ENCODE measurements at places on chromosomes 13 and 19.

DNA sequence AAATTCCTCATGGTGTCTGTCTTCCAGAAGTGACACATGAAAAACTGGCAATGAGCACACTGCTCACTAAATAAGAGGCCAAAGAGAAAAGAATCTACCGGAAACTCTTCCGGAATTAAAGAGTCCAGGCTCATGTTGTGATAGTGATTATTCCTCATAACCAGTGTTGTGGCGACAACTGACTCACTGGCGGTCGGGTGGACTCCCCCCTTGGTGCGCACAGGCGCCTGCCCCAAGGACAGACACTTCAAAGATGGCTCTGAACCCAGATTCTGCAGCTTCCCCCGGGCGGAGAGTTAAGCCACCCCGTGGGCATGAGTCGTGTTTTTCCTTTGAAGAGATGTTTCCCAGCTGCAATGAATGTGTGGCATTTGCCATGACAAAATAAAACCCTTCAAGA, 10.3 kb downstream of the IL17D start:
- DNase-seq: peak; percentile 38

DNA sequence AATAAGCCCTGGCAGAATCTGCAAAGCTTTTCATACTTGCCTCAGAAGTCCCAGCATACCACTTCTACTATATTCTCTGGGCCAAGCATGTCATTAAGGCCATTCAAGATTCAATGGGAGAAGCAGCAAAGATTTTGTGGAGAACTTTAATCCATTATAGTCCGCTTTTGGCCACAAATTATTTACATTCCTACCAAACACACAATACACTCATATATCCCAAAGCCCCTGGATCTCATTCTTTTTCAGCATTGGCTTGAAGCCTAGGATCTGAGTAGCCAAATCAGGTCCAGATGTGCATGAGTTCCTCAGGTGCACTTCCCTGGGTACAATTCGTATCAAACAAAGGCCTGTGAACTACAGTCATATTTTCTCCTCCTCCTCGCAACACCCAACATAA, 203.4 kb downstream of the NDFIP2 start:
- DNase-seq: no peak

- DNase-seq: no peak
These were observed 279.2 kb upstream of the PRR20A start for GRCh38 chr13:56861476-56861875.

DNA sequence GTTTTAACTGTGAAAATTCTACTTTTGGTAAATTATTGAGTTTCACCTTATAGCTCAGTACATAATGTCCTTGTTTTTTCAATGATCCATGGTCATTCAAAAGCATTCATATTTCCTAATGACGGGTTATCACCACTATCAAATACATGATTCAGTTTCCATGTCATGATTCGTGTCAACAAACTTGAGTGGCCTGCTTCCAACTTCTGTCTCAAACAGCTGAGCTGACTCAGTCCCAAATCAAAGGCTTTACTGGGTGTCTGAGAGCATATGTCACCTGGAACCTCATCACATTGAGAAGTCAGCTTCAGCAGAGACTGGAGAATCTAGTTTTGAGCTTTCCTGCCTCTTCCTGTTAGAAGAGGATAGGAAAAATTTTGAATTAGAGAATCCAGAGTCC, 40.3 kb upstream of the SGCG start:
- no peak for DNase-seq

- DNase-seq: peak; percentile 60
These were observed 437 bp downstream of the SMARCA4 start for GRCh38 chr19:10961073-10961860.

DNA sequence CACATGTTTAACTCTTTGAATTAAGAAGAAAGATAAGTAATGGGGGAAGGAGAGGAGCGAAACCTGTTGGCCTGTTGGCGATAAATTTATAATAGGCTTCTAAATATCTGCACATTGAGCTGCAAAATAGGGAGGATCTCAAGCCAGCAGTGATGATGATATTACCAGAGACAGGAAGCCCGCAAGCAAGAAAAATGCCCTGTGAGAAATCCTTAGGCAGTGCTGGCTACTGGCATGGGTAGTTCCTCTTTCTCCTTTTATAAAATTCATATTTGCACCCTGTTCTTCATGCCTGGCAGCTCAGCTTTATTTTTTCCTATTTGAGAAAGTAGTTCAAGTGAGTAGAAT, 858 bp upstream of the USP12 start:
- peak; percentile 87 for DNase-seq

DNA sequence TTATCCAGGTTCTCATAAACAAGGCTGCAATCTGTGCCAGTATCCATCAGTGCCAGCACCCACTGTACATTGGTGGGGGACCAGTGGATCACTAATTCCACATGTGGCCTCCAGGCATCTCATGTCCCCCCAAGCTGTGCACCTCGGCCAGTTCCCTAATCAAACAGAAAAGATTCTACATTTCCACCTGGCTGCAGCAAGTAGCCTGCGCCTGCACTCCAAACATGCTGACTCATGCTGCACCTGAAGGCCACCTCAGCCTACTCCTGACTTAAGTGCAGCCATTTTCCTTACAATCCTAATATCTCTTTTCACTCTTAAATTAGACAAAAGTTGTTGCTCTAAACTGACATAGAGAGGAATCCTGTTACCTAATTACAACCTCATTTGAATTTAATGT, 729.4 kb upstream of the MIR17HG start:
- DNase-seq: no peak

GRCh38 chr19:4972509-4973230, 3.8 kb downstream of the KDM4B start:
- no peak for DNase-seq

DNA sequence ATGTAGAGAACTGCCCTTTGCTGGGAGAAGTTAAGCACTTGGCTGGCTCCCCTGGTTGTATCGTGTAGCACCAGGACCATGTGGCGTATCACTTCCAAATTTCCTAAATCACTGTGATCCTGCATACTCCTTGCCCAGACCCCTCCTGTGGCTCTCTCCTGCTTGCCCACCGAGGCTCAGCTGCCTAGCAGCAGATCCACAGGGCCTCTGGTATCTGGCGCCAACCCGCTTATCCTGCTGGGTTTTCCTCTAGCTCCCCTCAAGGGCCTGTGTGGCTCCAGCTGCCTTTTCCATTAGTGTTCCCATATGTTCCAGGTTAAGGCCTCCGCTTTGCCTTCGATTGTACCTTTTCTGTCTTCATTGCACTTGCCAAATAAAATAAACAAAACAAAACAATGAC, 16.5 kb downstream of the LRCH1 start:
- no peak for DNase-seq

DNA sequence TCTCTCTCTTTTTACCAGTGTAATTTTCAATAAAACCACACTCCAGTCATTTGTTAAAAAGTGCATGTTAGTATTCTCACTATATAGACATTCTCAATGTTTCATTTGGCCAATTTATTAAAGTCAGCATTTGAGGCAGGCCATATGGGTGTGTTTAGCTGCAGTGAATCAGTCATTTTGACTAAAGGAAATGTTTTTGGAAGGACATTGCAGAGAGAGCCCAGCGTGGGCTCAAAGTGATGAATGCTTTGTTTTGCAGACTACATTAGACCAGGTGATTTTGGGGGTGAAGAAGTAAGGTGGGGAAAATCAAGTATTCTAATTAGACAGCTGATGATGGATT, 116.7 kb downstream of the POSTN start:
- no peak for DNase-seq

- no peak for DNase-seq
These were observed 60.9 kb downstream of the KLF12 start for GRCh38 chr13:74073274-74073673.

GRCh38 chr19:14093117-14093823, 2.7 kb upstream of the SAMD1 start:
- no peak for DNase-seq

DNA sequence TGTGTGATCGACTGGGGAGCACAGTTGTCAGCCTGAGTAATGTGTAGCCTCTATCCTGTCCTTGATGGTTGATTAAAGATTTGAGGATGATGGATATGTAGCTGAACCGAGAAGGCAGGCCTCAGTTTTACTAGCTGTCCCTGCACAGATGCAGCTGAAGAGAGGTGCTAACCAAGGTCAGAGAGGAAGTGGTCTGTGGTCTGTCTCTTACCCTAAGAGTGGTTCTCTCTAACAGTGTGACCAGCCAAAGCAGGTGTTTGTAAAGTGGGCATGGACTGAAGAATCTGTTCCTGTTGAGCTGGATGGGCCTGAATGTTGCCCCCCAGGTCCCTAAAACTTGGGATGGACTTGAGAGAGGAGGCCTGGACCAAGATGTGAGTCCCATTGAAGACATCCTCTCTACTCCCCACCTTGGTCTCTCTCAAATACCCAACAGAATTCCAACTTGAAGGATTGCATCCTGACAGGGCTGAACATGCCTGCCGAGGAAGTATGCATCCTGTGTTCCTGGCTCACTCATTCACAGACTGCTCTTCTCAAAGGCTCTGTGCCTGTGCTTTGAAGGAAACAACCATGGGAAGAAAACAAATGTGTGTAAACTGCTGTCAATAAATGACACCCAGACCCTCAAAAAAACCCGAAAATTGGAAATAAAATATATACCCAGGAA, 223.8 kb downstream of the MAB21L1 start:
- peak; percentile 8 for DNase-seq

DNA sequence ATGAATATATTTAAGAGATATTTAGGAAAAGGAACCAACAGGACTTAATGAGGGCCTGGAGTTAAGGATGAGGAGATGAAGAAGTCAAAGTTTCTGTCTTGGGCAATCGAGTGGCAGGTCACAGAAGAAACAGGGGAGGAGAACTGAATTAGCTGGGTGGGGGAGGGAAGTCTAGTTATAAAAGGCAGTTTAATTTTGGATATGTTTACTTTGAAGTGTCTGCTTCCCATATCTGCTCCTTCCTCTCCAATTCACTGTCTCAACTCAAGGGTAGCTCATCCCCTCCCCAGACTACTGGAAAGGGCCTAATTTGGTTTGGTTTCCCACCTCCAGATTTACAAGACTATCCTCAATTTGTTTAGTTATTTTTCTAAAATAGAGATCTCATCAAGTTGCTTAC, 195.9 kb downstream of the VWA8 start:
- DNase-seq: no peak

DNA sequence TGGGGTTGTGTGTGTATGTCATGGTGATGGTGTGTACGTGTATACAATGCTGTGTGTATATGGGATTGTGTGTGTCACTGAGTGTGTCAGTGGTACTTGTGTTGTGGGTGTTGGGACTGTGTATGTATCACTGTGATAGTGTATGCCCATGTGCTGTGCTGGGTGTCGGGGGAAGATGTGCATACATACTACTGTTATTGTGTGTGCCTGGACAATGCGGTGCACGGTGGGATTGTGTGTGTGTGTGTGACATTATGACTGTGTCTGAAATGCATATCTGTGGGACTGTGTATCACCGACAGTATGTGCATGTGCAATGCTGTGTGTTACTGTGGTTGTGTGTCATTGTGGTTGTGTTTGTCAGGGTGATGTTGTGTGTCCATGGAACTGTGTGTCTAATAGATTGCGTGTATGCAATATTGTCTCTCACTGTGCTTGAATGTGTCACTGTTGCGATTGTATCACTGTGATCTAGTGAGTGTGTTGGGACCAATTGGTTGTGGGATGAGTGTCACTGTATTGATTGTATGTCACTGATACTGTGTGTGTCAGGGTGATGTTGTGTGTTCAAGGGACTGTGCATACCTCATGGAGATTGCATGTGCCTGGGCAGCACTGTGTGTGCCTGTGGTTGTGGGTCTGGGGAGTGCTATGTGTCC, 11.0 kb upstream of the BBC3 start:
- DNase-seq: peak; percentile 54

DNA sequence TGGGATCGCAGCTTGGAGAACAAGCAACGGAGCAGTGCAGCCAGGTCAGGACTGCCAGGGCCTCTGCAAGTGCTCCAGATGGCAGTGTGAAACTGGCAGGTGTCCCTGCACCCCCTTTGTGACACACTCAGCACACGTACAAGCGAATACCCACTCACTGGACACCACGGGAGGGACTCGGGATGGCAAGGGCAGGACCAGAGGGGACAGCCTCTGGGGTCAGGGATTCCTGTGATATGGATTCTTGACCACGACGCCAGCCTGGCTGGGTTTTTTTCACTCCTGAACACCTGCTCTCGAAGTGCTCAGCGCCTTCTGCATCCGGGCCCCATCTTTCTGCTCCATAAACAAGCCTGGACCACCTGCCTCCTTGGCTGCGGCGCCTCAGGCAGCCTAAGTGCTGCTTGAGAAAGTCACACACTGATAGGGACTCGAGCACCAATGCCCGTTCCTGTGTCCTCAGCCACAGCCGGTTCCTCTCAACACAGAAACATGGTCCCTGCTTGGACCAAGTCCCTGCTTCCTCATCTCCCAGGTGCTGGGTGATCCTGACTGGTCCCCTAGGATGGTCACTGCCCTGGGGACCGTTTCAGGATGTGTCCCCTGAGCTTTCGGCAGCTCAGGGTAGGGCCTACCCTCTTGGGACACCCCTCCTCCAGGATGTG, 22.0 kb downstream of the ELAVL1 start:
- DNase-seq: no peak

GRCh38 chr19:16849168-16849567, 20.0 kb downstream of the SIN3B start:
- no peak for DNase-seq

DNA sequence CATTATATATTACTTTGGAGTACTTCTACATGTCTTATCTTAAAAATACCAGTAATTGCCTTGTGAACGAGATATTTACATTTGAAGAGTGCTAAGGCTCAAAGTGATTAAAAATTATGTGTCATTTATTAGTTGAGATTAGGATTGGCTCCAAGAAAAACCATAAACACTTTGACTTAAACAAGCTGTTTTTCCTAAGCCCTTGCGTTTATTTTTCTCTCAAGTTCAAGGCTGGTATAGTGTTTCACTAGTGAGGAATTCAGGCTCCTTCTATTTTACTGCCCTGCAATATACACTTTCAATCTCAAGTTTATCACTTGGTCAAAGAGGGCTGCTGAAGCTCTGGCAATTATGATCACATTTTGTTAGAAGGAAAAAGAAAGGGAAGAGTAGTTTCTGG, 49.9 kb downstream of the UFM1 start:
- DNase-seq: no peak

- DNase-seq: peak; percentile 39
These were observed 338 bp downstream of the RGCC start for GRCh38 chr13:41457589-41458186.

- DNase-seq: peak; percentile 65
These were observed 87.6 kb upstream of the SLC15A1 start for GRCh38 chr13:98839856-98840769.

GRCh38 chr19:7637374-7638256, 705 bp downstream of the STXBP2 start:
- peak; percentile 80 for DNase-seq

GRCh38 chr13:114203536-114203935, 24.5 kb downstream of the CFAP97D2 start:
- DNase-seq: no peak

- DNase-seq: no peak
These were observed 64.0 kb upstream of the ZNF681 start for GRCh38 chr19:23822735-23823134.

DNA sequence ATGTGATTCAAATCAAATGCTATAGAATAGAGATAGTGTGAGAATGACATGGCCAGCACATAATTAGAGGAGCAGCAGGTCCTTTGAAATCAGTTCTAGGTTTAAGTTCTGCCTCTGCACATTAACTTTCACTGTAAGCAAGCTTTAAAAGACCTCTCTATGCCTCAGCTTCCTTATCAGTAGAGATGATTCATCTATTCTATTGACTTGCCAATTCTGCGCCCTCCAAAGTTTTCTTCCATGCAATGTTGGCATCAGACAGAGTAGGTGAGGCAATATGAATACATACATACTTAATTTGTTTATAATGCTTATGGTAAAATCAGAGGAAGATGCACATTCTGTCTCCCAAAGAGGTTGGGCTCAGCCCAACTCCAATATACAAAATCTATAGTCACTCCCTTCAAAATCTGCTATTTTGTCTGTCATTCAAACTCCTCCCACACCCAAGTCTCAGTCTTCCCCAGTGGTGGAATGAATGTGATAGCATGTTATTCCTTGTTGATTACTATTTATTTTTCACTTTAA, 525.5 kb downstream of the RFC3 start:
- no peak for DNase-seq
